NCI-H460 (cell line): ENCODE measurements at places on chromosomes 16 and 17. TPM values are rescaled to one million over a fixed set of nuclear protein-coding genes. Genes with fewer than 3 reads are reported as not detected.

DNA sequence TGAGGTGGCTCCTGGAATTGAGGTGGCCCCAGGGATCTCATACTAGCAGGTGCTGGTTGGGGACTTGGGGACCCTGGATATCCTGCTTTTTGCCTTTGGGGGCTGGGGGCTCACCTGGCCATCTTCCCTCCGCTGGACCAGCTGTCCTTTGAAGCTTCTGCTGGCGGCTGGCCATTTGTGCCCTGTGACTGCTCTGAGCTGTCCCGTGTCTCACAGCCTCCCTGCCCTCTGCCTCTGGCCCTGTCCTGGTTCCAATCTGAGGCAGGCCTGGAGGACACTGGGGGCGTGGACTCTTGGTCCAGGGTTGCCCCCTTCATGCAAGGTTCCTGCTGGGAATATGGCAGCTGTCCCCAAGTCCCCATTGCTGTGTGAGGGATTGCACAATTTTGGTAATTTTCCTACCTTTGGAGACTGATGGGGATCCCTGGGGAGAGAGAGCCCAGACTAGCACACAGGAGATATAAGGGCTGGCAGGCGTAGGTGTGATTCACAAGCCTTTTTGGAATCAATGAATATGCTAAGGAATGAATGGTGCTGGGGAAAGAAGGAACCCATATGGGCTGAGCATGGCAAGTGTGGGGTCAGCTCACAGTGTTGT lies 19.2 kb downstream of the ADCY7 start:
- no peak for DNase-seq

The RCVRN gene
- total RNA-seq = not detected in 2 replicates

GRCh38 chr17:27596566-27597187 lies 34.3 kb upstream of the LGALS9 start:
- no peak for DNase-seq

DNA sequence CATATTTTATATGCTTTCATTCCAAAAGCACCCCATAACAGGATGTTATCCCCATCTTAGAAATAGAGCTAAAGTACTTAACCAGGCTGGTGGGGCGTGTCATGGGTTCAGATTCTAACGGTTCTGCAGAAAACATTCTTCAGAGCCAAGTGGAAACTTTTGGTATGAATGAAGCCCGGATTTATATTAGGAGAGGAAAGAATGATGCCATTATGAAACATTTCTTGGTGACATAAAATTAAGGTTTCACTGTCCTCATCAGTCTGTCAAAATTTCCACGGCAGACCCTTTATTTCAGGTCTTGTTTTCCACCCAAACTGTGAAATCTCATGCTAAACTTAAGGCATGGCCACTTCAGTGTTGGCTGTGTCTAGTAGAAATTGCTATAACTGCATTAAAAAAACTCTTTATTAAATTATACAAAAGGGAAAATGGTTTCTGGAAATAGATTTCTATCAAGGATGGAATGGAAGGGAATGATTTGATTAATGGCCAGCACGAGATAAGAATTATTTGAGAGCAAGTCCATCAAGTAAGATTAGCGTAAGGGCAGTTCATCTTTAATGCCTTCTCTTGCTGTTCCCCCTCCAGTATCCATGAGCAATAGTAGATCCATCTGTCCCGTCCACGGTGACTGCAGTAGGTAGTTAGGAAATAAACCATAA lies 11.7 kb downstream of the PRKCA start:
- DNase-seq = no peak

GRCh38 chr16:73390936-73391335 lies 343.0 kb upstream of the ZFHX3 start:
- DNase-seq = no peak

- DNase-seq = no peak
These were observed 268.1 kb upstream of the TBX2 start for GRCh38 chr17:61131585-61131984.

The CTU2 gene
- total RNA-seq = 9.8 and 10.4 TPM in 2 replicates

DNA sequence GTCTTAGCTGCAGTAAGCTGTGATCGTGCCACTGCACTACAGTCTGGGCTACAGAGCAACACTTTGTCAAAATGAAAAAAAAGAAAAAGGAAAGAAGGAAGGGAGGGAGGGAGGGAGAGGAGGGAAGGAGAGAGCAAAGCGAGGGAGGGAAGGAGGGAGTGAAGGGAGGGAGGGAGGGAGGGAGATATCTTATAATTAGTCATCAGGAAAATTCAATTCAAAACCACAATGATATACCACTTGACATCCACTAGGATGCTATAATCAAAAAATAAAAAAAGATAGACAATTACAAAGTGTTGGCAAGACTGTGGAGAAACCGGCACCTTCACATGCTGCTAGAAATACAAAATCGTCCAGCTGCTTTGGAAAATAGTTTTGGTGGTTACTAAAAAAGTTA lies 93.8 kb downstream of the CDC27 start:
- DNase-seq = no peak

The KRT33A gene
- total RNA-seq = not detected in 2 replicates

DNA sequence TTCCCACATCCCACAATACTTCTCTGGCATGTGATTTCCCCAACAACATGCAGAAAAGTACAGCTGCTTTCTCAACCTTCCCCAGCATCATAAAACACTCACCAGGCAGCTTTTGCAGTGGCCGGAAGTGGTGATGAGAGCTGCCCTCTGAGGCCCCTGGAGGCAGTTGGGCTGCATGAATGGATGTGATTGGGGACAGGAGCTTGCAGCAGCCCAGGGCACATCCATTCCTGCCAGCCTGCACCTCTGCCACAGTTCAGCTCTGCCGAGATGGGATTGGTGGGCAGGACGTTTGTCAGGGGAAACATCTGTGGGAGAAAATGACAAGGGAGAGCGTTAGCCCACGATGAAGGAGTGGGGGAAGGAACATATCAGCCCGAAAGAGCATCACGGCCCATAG lies 19.8 kb downstream of the NUBP1 start:
- no peak for DNase-seq

DNA sequence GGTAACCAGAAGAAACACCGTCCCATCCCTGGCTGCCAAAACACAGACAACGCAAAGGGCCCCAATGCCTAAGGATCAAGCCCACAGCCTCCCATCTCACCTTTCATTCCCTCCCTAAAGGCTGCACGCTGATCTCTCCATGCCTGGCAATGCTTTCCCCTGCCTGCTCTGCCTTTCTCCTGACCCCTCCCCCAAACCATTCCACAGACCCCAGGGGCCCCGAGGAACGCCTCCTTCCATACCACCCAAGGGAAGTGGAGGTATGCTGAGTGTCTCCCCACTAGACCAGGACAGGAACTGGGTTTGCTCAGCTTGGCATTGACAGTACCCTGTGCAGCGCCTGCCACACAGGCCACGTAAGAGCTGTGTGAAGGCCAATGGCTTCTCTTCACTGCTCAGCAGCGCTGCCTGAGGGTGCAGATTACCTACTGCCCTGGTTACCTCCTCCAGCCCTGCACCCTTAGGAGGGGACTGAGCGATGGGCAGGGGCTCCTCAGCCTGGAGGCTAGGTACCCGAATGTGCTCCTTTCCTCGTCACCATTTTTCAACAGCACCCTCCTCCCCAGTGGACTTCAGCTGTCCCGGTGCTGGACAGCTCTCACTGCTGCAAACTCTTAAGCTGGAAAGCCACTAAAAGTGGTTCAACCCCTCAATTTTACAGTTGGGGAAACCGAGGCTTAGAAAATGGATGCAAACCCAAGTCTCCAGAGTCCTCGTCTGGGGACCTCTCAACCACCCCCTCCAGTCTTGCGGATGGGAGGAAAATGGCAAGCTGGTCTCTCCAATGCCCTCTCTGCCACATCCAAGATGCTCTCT lies 45.0 kb downstream of the SRCIN1 start:
- no peak for DNase-seq

The IKZF3 gene
- not detected in 2 replicates for total RNA-seq

- DNase-seq = no peak
These were observed 30.4 kb downstream of the KIAA0513 start for GRCh38 chr16:85057948-85058347.

The KIAA0753 gene
- 18.5 and 19.0 TPM in 2 replicates for total RNA-seq

DNA sequence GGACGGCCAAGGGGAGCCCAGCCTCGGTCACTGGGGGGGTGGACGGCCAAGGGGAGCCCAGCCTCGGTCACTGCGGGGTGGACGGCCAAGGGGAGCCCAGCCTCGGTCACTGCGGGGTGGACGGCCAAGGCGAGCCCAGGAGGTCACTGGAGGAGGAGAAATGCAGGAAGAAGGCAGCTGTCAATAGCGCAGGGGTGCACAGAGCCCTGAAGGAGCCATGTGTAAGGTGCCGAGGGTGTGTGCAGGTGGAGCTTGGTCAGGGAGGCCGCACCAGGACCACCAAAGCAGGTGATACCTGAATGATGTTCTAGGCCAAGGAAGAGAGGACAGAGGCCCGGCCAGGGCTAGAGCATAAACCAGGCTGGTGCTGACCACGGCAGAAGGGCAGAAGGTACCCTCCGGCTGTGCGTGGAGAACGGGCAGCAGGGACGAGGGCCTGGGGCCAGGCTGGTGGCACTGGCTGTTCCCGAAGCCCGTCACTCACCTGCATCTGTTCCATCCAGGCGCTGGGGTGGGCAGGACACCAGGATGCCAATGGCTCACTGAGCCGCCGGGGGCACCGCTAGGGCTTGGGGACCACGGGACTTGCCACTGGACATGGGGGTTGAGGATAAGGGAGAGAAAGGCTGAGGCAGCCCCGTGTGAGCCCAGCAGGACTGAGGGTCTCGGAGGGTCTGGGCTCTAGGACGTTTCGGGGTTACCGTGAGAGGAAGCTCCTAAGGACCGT lies 5.9 kb upstream of the CCDC57 start:
- DNase-seq = no peak

DNA sequence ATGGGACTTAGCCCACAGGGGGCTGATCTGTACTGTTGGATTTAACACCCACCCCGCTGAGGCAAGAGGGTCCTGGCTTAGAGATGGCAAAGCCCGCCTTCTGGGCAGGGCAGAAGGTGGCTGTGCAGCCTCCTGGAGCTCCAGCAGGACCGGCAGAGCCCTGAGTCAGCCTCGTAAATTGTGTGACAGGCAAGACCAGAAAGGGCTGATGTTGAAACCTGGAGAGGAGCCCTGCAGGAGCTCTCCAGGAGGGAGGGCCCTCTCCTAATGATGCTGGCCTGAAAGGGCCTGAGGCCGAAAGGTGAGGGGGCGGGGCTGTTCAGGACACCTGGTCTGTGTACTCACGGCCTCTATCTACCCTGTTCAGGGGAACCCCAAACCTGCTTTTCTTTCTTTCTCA lies 22.5 kb upstream of the MYO15B start:
- DNase-seq = no peak
